ENCODE measurements at places on chromosomes 4 and X. TPM values are rescaled to one million over a fixed set of nuclear protein-coding genes. Genes with fewer than 3 reads are reported as not detected.

Gene CXCL6
- total RNA-seq, result 1.00 TPM

Gene CT45A5
- total RNA-seq, result not detected

Gene ATP1B4
- not detected for total RNA-seq

Gene KCTD8
- total RNA-seq, result 24.0 TPM

Gene SLC49A3
- 0.36 TPM for total RNA-seq

Gene TMSB15C
- 38.4 TPM for total RNA-seq

Gene HPSE
- 1.7 TPM for total RNA-seq

Gene ALB
- 7.3 TPM for total RNA-seq

Gene ARL13A
- total RNA-seq, result not detected

Gene SYNPO2
- 8.8 TPM for total RNA-seq

Gene MMRN1
- 6.2 TPM for total RNA-seq

Gene SAGE1
- not detected for total RNA-seq

Gene APOOL
- 10.2 TPM for total RNA-seq

Gene MAGEA2
- not detected for total RNA-seq

Gene ARR3
- not detected for total RNA-seq

Gene MSX1
- total RNA-seq, result 6.7 TPM

Gene SPRY1
- total RNA-seq, result 29.6 TPM

Data from cerebellum (tissue), 4 donors.